ENCODE measurements at places on chromosomes 7 and 10.

DNA sequence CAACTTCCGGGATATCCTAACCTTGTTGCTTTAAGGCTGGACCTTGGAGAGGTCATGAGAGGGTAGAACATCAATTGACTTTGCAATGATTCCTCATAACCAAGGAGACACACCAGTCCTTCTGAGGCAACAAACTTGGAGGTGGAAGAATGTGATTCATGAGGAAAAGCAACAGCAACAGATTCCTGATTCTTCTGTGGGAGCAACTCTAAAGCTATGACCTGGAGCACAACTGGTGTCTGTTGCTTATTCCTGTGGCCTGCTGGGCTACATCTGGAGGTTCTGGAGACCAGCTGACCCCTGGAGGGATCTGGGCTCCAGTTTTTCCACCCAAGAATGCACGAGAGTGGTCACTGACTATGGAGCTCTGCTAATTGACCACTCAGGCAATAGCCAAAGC, 116.6 kb downstream of the CREB5 start:
- DNase-seq: no peak

DNA sequence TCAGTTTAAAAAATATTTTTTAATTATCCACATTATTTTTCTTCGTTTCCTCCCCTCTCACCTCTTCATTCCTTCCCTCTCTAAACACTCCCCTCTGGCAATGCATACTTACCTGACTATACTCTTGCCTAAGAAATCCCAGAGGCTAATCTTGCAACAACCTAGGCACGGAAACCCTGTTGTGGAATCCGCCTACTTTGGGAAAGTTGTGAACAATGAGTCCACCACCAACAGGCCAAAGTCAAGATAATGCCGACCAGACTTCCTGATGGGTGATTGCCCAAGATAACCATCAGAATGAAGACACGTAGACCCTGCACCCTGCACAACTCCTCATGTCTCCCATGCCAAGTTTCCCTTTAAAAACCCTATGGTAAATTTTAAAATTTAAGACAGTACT, 521.5 kb downstream of the KIF20B start:
- DNase-seq: no peak

DNA sequence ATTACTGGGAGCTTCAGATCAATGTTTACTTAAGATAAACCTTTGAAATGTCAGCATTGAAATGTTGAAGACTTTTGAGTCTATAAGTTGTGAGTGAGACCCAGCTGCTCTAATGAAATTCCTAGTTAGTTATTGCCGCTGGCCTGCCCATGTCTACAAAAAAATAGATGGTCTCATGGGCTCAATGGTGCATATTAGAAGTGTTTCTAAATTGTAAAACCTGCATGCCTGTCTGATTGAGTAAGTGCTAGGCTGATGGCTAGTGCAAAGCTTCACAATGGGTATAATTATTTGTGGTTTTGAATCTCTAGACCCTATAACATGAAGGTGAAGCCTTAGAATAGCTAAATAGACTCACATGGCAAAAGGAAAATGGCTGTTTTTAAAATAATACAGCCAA, 234.5 kb downstream of the SORCS3 start:
- no peak for DNase-seq

GRCh38 chr7:43535031-43535451, 47.9 kb upstream of the STK17A start:
- no peak for DNase-seq

DNA sequence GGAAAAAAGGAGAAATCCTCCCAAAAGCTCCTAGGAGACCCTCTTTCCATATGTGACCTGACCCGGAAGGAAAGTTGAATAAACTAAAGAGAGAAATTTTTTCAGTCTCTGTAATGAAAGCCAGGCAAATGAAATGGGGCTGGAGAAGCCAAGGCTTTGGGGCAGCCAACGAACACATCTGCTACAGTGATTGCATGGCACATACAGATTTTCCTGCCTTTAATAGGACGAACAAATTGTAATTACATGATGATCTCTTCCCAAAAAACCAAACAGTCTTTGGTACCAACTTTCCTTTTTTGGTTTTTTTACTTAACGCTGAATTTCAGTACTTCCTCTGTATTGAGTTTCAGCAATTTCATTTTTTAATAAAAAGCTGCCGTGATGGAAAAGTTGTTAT, 23.5 kb upstream of the PTN start:
- DNase-seq: no peak

GRCh38 chr7:36057323-36057722, 95.7 kb upstream of the EEPD1 start:
- DNase-seq: no peak

DNA sequence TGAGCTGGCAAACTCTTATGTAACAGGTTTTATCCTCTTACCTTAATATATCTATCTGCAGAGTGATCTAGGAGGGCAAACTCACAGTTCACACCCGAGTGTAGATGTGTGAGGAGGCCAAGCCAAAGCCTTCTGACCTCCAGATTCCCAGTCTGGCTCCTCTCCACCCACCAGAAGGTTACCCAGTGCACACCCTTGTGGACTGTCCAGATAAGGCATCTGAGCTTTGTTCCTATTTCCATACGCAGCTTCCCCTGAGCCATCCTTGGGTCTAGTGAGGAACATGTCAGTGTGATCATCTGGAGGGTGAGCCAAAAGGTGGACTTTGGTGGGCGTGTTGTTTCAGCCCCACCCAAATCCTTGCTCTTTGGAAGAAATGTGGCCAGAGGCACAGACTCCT, 203.0 kb upstream of the MEOX2 start:
- DNase-seq: no peak

DNA sequence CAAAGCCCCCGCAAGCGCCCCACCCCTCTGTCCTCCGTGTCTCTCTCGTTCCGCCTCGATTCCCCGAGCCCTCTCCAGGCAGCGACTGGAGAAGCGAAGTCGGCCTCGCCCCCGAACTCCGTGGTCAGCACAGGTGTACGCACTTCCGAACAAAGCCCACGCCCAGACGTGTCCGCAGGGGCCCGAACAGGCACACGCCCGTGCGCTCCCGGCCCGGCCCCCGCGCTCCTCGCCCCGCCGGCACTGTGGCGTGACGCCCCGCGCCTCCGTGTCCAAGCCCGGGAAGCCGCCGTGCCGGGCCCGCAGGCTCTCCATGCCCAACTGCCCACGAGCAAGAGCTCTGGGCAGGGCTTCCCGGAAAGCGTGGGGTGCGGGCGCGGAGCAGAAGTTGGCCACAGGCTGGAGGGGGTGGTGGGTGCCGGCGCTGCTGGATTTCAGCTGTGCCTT, 662 bp downstream of the NRCAM start:
- no peak for DNase-seq

DNA sequence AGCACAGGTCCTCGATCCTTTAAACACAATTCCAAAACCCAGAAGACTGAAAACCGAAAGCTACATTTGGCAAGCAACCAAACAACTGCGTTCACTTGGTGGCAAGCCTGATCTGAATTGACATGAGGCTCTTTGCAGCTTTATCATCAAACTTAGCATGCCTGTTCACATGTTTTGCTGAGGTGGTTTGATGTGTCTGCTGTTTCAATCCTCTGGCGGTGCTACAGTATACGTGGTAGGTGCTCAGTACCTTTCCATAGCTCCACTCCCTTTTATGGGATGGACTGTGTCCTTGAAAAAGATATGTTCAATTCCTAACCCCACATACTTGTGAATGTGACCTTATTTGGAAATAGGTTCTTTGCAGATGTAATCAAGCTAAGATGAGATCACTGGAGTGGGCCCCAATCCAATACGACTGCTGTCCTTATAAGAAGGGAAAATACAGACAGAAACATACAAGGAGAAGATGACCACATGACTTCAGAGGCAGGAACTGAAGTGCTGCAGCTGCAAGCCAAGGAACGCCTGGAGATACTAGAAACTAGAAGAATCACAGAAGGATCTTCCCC, 33.4 kb downstream of the CCDC6 start:
- DNase-seq: peak; percentile 64

- DNase-seq: no peak
These were observed 4.0 kb downstream of the SCD start for GRCh38 chr10:100350914-100351485.

DNA sequence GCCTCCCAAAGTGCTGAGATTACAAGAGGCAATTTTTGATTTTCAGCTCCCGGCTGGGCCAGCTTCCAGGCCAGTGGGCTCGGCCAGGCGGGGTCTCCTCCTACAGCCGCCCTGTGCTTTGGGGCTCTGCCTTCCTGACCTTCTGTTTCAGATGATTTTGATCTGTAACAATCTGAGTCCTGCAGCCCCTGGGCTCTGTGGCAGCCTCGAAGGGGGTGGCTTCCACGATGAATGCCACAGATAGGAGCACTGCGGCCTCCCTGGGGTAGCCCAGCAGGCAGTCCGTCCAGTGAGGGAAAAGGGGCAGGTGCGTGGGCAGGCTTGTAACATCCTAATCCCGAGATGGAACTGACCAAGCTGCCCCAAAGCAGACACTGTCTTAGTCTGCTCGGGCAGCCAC, 177.5 kb downstream of the DNAJB6 start:
- no peak for DNase-seq

DNA sequence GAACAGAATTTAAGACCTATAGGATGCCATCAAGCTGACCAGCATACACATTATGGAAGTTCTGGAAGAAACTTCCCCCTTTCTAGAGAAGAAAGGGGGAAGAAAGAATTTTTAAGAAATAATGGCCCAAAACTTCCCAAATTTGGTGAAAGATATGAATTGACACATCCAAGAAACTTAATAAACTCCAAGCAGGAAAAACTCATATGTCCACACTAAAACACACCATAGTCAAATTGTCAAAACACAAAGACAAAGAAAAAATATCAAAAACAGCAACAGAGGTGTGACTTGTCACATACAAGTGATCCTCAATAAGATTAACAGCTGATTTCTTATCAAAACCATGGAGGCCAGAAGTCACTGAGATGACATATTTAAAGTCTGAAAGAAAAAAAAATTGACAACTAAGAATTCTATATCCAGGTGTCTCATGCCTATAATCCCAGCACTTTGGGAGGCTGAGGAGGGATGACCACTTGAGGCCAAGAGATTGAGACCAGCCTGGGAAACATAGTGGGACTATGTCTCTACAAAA, 52.4 kb downstream of the CFAP70 start:
- DNase-seq: no peak

DNA sequence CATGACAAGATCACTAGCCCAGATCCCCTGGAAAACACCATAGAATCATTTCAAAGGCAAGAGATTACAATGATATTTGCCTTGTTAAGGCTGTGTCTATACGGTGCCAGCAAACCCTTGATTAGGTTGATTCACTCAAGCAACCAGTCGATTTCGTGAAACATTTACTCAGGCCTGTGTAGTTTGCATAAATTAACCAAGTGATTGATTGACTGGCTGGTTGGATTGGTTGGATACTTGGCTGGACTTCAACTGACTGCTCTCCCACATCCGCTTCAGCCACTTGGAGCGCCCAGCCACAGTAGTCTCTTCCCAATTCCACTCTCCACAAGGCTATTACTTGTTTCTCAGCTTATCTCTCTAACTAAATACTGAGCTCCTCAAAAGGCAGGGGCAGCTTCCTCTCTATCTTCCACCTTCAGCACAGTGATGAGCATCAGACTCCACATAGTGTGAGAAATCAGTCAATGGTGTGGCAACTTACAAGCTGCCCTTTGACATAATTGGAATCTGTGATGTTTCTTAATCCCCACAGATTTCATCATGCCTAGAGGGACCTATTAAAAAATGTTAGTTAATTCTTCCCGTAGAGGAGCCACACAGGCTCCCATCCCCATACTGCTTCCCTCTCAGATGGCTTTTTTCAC, 217.4 kb downstream of the GRM8 start:
- peak; percentile 27 for DNase-seq

GRCh38 chr7:108293149-108293612, 163.0 kb upstream of the LAMB4 start:
- no peak for DNase-seq

- DNase-seq: no peak
These were observed 21.4 kb upstream of the MLXIPL start for GRCh38 chr7:73645643-73646174.

GRCh38 chr10:17161775-17162174, 32.2 kb upstream of the CUBN start:
- DNase-seq: no peak

GRCh38 chr10:124886195-124886594, 55.7 kb upstream of the ZRANB1 start:
- DNase-seq: no peak

DNA sequence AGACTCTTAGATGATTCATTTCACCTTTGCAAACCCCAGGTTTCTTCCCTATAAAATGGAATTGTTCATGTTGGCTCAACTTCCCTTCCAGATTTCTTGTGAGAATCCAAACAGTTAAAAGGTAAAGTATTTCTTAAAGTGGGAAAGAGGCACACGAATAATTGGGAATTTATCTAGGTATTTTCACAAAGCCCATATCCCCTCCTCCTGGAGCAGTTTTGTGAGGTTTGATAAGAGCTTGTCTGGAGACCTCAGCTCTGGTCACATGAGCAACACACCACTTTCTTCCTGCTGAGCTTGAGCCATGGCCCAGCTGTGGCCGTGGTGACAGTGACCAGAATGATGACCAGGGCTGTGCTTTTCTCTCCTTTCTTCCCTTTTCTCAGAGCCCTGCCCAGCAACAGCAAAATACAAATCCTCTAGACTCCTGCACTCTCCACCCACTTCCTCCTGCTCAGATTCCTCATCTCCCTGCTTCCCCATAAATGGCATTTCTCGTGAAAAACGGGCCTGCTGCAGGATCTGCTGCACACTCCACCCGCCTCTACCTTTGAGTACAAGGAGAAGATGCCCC, 87.7 kb downstream of the PIK3CG start:
- no peak for DNase-seq
